A549 treated with CpdA at 1 μM for 4 hours (cell line): ENCODE measurements at places on chromosomes 13 and 19. TPM values are rescaled to one million over a fixed set of nuclear protein-coding genes. Genes with fewer than 3 reads are reported as not detected.

The LRRC8E gene
- total RNA-seq = 5.1 to 6.8 TPM (median 5.9 TPM) in 5 replicates

The TEAD2 gene
- total RNA-seq = 14.6 to 19.1 TPM (median 16.8 TPM) in 5 replicates

The ZNF665 gene
- total RNA-seq = not detected in 5 replicates

The ACP5 gene
- total RNA-seq = 0.10 to 0.33 TPM (median 0.24 TPM) in 4 of 5 replicates, not detected in the other

The IGFL3 gene
- total RNA-seq = 0.17 to 0.38 TPM (median 0.24 TPM) in 3 of 5 replicates, not detected in the others

The SLITRK1 gene
- not detected in 5 replicates for total RNA-seq
